ENCODE measurements at places on chromosomes 4 and X.
A peak's percentile ranks its signal among the peaks of the same experiment; 100 is the strongest.

DNA sequence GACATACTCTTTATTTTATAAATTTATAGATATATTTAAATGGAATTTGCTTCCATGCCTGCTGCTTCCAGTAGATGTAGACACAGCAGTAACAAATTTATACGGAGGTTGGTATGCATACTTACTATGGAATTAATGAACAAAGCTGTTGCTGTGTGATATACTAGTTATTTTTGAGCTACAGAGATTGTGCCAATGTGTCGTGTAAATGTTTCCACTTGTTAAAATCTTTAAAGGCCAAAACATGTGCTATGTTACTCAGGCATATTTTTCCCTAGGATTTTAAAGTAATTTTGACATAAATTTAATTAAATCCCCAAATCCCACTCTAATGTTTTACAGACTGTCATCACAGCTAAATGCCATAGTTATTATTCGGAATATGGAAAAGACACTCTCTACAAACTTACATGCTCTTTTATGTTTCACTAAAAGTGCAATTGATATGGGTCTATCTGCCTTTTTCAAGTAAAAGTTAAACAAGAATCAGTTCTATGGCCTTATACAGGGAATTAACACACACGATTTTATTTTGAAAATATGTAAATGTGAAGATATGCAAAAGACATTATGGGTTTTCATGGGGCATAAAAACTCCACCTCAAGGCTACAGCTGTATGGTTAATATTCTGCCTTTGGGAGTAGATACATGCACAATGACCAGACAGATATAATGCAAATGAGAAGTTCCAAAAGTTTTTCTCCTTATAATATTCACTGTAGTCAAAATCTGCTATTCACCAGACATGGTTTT, 256.8 kb downstream of the FSTL5 start:
- DNase-seq = no peak

- no peak for DNase-seq
Measured at GRCh38 chr4:90112715-90113114, 14.5 kb upstream of the CCSER1 start.

GRCh38 chr4:170589597-170590191, 499.9 kb upstream of the AADAT start:
- DNase-seq = no peak

GRCh38 chr4:70734168-70734954, 12.6 kb downstream of the RUFY3 start:
- no peak for DNase-seq

DNA sequence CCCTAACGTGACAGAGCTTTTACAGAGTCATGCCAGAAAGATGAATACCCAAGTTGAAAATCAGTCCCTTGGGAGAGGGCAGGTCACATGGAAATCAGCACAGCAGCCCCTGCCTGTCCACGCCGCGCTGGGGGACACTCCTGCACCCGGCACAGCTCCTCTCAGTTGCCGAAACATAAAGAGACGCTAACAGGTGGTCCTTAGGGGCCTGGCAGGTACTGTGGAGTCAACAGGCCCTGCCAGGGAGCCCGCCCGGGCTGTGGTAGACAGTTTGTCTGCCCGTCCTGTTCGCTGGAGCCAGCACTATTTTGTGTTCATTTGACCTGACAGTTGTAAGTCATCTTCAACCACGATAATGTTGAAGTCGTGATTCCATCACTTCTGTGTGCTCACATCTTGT, 30.5 kb downstream of the NELFA start:
- DNase-seq = no peak

DNA sequence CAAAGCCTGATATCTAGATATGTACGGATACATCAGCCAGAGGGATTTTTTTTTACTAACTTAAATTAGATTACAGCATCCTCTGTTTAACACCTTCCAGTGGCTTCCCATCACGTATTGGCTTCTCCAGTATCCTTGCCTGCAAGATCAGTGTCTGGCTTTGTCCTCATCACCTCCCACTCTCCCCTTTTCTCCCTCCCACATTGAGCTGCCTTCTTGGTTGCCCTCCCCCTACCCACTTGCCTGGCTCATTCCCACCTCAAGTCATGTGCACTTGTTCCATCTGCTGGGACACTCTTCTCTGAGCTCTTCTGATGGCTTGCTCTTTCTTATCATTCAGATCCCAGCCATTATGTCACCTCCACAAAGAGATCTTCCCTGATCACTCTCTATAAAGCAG, 75.9 kb upstream of the NALF2 start:
- no peak for DNase-seq

DNA sequence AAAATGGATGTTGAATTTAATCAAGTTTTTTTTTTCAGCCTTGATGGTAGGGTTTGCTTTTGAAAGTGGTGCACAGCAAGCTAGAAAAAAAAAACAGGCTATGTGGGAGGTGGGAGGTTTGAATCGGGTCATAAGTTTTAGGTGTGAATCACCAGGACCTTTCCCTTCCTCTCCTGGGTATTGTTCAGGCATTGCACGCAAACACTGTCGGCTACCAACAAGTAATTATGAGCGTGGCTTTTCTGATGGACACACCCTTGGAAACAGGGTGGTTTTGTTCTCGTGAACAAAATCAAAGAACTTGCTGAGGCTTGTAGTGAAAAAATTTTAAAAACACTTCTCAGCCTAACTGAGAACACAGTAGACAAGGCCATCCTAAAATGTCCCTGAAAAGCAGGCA, 18.1 kb downstream of the PIR start:
- DNase-seq = no peak

- no peak for DNase-seq
Measured at GRCh38 chrX:130772105-130772775, 130.8 kb downstream of the ENOX2 start.

- DNase-seq = no peak
Measured at GRCh38 chrX:154738011-154738738, 12.7 kb downstream of the GAB3 start.

DNA sequence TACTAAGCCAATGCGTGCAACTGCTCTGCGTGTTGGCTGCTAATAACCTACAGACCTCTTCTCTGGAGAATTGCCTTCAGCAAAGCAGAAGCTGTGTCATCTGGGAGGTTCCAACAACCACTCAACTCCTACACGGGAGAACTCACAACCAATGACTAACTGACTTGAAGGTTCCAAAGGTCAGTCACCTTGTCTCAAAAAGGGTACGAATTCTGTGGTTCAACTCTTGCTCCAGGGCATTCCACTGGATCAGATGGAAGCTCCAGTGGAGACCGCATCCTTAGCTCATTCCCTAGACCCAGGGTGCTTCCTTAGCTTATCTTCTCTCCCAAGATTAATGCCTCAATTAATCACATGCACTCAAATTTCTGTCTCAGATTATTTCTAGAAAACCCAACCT, 222.7 kb downstream of the CHIC2 start:
- DNase-seq = no peak

DNA sequence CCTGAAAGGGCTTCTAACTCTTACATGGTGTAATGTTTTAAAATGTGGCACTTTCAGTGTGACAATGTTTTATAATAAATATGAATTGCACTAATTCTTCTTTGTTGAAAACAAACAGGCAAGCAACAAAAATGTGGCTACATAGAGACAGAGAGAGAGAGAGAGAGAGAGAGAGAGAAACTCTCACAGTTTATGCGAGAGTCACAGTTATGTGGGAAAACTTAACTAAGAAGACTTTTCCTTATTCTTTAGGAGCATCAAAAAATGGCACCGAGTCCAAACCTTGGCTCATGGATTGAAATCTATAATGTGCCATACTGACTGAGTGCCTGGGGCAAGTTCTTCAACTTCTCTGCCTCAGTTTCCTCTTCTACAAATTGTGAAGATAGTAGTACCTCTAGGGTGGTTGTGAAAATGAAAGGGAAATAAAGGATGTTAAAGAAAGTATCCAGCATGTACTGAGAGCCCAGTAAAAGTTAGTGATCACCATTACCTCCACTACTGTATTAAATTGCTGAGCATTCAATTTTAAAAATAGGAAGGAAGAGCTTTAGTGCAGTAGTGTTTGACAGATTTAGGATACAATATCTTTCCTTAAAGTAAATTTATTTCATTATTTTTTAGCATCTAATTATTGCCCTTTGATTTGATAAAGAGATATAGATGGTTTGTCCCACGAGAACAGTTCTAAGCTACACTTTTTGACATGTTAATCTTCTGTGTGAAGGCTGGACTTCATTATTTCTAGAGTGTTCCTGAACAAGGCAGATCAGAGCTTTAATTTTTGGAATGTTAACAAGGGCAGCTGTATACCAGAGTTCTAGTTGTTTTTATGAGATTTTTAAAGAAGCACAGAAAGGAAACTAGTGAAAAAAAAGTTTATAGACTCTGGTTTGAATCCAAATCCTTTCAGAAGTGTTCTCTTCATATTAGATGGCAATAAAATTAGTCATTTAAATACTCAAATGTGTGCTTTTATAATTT, 187.5 kb upstream of the ANK2 start:
- no peak for DNase-seq

DNA sequence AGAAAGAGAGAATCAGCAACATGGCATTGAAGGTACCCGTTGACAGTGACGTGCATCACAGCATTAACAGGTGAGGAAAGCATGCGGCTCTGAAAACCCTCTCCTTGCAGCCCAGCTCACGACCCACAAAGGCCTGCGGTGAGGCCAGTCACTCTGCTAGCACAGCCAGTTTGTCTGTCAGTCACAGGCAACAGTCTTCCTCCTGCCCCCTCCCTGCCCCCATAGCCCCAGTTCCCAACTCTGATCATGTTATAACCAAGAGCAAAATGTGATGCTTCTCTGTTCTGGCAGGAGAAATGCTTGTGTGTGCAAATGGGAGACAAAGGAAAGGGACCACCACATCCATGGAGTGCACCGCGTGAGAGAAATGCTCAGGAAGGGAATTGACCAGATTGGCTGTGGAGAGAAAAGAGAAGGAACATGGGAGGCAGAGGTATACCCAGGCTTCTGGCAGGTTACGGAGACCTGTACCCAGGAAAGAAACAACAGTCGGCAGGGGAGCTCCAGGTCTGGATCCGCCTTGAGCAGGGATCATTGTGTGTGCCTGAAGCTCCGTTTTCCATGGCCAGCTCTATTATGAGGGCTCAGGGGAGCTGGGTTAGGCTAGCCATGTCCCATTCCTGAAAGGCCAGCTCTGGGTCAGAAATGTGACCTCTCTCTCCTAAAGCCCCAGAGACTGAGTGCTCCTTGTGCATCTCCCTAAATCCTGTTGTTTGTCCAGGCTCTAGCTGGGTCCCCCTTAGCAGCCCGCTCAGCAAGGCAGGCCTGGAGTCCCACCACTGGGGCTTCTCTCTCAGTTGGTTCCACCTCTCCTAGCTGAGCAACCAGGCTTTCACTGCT, 139.7 kb upstream of the MAMLD1 start:
- DNase-seq = peak; percentile 64

DNA sequence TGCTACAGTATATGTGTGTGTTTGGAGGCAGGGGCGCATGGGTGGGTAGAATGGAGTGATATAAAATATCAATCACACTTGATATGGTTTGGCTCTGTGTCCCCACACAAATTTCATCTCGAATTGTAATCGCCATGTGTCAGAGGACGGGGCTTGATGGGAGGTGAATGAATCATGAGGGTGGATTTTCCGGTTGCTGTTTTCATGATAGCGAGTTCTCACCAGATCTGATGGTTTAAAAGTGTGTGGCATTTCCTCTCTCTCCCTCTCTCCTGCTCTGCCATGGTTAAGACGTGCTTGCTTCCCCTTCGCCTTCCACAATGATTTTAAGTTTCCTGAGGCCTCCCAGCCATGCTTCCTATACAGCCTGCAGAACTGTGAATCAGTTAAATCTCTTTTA, 14.8 kb downstream of the SOWAHB start:
- DNase-seq = no peak

GRCh38 chrX:48357681-48358080, 1.2 kb upstream of the SSX3 start:
- DNase-seq = no peak

DNA sequence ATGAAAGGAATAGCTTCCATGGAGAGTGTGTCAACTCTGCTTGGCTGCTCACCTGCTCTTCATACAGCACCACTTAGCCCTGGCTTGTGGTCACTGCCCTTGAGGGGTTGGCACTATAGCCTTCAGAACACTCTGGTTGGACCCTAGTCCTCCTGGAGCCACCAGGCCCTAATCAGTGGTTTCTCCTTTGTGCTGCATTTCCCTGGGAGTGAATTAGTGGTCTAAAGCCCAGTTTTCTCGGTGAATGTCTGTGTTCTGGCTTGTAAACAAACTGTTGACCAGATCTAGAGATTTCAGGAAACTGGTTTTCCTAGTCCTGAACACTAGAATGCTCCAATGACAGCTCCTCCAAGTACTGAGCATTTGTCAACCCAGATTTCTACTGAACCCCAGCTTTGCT, 28.6 kb upstream of the TMEM154 start:
- DNase-seq = no peak

- no peak for DNase-seq
Measured at GRCh38 chr4:20302336-20302735, 50.6 kb downstream of the SLIT2 start.

DNA sequence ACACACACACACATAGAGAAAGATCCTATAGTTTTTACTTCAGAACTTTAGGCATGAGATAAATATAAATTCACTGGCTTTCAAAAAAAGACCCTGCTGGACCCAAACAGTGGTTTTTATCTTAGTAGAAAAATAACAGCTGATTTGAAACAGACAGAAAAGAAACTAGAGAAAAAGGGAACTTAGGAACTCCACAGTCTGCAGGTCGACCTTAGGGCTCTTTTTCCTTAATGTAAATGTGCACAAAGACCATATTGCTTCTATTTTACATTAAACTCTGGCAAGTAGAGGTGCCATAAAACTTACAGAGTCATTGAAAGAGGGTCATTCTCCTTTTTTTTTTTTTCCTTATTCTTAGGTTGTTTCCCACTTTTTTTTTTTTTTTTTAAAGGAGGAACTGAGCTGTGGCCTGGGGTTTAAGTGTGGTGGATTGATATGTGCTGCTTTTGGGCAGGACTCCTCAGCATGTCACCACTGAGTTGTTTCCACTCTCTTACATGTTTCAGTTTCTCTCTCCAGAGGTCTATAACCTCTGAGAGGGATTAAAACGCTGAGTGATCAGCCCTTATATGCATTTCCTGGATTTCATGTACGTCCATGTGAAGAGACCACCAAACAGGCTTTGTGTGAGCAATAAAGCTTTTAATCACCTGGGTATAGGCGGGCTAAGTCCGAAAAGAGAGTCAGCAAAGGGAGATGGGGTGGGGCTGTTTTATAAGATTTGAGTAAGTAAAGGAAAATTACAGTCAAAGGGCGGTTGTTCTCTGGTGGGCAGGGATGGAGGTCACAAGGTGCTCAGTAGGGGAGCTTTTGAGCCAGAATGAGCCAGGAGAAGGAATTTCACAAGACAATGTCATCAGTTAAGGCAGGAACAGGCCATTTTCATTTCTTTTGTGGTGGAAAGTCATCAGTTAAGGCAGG, 70.8 kb upstream of the PACRGL start:
- no peak for DNase-seq

Measured in osteocyte (in vitro differentiated cells).